NCI-H146 (cell line): ENCODE measurements at places on chromosomes 16 and 17.

DNA sequence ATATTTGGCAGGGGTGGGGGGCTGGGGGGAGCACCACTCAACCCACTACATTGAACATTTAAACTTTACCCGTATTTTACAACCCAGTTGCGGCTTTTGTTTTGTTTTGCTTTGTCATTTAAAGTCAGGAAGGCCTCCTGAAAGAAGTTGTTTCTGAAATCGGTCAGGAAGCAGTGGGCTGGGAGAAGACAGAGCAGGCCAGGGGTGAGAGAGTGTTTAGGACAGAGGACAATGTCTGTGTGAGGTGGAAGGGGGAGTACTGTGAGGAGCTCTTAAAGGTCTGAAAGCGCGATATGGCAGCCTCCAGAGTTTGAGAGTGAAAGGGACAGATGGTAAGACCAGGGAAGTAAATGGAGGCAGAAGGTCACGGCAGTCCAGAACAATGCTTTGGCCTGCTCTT, 6.1 kb upstream of the WFIKKN2 start:
- no peak for DNase-seq

GRCh38 chr16:50619702-50620491, 61.2 kb downstream of the SNX20 start:
- DNase-seq, result no peak

- no peak for DNase-seq
Measured at GRCh38 chr16:83404261-83404660, 403.5 kb upstream of the HSBP1 start.

DNA sequence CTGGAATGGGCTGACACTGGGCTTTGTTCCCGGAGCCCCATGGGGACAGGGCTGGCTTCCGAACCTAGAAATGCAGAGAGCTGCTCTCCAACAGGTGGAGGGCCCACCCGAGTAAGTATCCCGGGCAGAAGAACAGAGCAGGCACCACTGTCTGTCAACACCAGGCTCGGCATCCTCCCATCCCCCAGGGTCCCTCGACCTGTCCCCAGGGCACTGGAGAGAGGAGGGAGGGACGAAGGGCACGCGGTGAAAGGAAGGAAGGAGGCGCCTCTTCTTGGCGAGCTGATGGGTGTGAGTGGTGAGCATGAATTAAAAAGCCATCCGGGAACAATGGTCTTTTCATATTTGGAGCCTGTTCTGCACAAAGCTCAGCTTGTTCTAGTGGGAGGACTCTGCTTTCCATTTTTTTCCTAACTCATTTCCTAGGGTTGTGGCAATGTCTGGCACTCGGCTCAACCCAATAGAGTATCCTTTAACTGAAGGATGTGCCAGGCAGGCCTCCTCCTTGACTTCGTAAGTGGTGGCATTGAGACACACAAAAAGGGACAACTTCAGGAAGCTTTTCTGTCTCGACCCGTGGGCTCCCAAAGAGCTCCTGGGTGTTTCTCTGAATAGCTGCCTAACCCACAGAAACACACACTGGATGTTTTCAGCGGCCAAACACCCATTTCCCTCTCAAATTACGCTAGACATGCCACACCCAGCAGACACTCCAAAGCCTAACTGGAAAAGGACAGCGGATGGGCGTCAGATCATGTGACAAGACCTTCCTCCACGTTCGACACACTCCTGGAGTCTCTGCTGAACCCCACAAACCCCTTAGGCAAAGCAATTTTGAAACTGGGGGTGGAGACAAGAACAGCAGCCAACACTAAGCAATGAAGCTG, 47.7 kb downstream of the ZFHX3 start:
- peak; percentile 23 for DNase-seq

DNA sequence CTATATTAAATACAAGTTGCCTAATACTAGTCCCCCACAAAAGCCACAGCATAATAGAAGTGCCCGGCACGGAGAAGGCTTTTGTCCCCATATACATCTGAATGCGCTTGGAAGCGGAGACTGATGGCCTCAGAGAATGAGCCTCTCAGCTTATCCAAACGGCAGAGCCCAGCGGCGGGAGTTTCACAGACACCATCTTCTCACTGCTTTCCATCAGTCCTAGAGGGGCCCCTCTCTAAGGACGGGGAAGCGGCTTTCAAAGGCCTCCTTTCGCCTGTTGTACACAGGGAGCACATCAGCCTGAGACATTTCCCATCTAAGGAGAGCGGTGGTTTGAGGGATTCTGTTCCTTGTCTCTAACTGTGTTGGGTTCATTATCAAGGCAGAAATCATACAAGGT, 16.9 kb downstream of the NXN start:
- no peak for DNase-seq

- DNase-seq, result no peak
Measured at GRCh38 chr16:82675300-82675699, 48.5 kb downstream of the CDH13 start.

DNA sequence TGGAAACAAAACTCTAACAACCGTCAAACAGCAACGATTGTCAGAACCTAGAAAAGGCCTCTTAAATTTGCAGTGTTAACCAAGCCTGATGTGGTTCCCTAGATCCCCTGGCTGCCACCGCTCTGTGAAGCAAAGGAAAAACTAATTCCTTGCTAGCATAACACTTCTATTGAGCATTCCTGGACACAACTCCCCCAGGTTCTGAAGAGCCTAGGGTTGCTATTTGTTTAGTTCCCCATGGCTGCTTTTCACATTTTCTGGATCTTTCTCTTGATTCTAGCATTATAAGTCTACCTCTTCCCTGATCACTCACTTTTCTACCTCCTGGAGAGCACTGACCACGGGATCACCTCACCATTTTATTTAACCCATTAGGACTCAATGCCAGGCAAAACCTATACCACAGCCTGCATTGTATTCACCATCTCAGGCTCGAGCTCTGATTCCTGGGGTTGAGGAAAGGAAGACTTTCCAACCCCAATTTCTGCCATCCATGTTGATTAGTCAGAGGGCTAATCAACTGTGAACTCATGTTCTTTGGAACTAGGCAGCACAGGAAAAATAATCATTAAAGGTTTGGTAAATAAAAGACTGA, 692 bp upstream of the KCNJ16 start:
- no peak for DNase-seq

GRCh38 chr16:12289175-12290063, 312.9 kb downstream of the SNX29 start:
- DNase-seq, result peak; percentile 49

GRCh38 chr17:44601539-44601938, 44.3 kb downstream of the FZD2 start:
- DNase-seq, result no peak
